ENCODE measurements at places on chromosomes 6 and 20.

- no peak for DNase-seq
Observed at GRCh38 chr20:37901654-37902503, 1.0 kb upstream of the VSTM2L start.

DNA sequence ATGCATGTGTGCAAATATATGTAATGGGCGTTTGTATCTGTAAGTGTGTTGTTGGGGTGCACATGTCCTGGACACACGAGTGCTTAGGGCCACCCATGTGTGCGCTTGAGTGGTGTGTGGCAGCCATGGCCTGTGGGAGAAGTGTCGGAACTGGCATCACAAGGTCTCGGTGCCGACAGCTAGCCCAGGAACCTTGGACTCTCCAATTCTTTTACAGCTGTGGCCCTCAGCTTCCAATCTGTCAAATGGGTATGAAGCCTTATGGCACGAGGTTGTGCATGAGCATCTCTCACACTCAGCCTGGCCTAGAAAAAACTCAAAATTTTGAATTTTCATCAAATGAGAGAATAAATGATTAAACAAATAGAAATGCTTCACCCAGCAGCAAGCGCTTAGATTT lies 42.0 kb downstream of the SPDEF start:
- no peak for DNase-seq

- DNase-seq = peak; percentile 36
Observed at GRCh38 chr6:31114970-31115849, 610 bp downstream of the PSORS1C1 start.

DNA sequence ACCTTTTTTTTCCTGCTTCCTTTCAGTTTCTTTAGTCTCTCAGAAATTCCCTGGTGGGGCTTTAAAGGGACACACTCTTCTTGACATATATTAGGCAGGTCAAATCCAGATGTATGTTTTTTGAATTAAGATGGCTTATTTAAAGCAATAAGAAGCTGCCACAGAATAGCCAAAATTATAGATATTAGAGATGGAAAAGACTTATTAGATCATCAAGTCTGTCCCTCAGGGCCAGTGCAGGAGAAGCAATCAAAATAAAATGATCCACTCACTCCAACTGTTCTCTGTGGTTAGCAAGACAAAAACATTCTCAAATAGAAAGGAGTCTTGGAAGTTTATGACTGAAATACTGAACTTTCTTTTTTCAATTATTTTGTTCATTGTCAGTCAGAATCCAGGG lies 462.8 kb downstream of the CDC5L start:
- no peak for DNase-seq

- no peak for DNase-seq
Observed at GRCh38 chr20:58162986-58163385, 65.5 kb downstream of the ANKRD60 start.

- peak; percentile 65 for DNase-seq
Observed at GRCh38 chr20:5621305-5621704, 128.9 kb upstream of the SHLD1 start.

DNA sequence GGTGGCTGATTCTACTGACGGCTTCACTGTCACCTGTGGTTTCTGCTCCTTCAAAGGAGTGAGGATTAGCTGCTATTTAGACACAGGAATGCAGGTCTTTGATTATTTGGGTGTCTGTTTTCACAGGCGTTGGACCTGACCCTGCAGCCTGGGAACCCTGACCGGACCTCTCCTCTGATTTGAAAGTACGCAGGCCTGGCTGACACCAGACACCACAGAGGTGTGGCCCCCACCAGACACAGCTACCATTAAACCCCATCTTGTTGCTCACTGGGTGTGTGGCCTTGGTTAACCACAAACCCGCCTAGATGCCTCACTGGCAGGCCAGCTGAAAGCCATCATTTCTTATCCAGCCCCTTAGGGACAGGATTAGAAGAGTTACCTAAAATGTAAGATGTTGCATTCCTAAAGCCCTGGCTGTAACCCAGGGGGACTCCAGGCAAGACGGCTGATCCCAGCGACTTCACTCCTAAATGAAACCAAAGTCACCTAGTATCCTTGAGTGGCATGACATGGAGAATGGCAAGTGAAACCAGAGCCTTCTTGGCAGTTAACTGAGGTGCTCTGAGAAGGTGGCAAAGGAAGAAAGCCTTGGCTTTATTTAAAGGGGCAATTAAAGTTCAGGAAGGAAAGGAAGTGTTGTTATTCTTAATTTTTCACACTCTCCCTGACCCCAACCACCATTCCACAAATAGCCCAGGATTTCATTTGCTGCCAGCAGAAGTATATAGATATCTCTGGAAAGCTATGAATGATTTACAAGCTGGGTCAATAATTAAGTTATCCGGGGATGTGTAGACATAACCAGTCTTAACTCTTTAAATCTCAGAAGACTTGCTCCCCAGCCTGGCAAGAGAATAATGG lies 169.9 kb downstream of the QRSL1 start:
- DNase-seq = no peak

DNA sequence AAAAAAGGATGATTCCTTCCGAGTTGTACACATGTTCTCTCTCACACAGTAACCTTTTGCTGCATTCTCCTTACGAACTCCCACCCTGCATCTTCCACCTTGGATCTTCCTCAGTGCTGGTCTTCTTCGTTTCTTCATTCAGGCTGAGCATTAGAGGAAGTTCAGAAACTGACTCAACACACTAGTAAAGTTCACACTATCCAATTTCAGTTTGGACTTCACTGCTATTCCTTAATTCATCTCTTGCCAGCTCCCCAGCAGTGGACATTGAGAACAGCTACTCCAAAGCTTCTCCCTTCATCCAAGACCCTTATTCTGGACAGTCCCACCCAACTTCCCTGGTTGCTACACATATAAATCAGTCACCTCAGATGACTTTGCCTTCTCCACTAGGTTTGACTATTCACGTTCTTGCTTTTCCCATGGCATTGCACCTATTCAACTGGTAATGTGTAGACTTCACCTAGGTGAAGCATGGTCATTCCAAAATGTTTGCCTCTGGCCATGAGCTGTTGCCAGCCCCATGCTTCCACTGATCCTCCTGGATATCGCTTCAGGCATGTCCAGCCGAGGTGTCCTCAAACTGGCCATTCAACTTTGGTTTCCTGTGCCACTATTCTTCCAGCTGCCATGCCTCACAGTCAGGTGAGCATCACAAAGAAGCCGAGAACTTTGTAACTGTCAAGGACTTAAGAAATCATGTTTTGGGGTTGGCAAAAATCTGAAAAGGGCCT lies 103.9 kb upstream of the EMILIN3 start:
- DNase-seq = no peak
